Caco-2 (cell line): ENCODE measurements at places on chromosomes 12 and 14. TPM values are rescaled to one million over a fixed set of nuclear protein-coding genes. Genes with fewer than 3 reads are reported as not detected.

DNA sequence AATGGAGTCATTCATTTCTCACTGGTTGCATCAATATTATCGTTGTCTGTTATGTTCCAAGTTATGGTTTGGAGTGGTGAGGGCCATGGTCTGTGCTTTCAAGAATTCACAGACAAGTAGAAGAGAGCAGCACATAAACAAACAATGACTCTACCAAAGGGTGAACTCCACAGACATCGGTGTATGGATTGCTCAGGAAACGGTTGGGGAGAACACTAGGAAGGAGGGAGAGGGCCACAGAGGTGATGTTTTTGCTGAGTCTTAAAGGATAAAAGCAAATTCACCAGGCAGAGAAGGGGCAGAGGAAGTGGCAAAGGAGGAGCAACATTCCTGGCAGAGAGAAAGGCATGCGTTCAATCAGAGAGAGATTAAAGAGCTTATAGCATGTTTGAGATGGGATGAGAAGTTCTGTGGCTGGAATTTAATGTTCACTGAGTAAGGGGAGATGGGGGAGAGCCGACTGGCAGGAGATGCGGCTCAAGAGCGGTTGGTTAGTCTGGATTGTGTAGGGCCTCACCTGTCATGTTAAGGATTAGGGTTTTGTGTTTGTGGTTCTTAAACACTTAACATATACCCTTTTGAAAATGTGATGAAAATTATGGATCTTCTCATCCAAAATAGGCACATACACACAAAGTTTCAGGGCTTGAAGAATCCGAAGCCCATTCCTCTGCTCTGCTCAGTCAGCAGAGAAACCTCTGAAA lies 42.3 kb upstream of the FRMD6 start:
- H3K4me3 ChIP-seq = no peak overlapping the region
- H3K27ac ChIP-seq = peak overlapping the region; percentile 9
- DNase-seq = peak; percentile 11
- H3K4me1 ChIP-seq = peaks cover 13% of the 10 kb centered on the region
- no peaks in the 10 kb centered on the region for H3K36me3 ChIP-seq

PDE3A gene
- total RNA-seq = 0.36 and 0.44 TPM in 2 replicates

LMNTD1 gene
- total RNA-seq = 0.60 TPM in 1 of 2 replicates, not detected in the other

DNA sequence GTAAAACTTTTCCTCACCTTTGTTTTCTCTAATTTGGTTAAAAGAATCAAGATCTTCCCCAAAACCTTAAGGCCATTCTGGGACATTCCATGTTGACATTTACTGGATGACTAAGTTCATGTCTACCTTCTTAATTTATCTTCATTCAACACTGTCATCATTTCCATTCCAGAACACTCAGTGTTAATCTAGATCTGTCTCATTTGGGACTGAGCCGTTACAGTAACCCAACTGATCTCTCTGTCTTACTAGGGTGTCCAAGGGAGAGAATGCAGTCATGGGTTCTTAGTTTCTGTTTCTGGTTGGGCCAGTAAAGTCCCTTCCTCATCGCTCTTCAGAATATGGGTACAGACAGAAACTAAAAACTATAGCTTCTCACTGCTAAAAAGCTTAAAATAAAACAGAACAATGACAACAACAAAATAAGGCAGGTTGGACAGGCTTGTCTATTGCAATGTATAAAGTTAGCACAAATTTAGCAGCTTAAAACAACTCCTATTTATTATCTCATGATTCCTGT lies 144.8 kb downstream of the ASCL1 start:
- H3K36me3 ChIP-seq = no peaks in the 10 kb centered on the region
- H3K27ac ChIP-seq = no peak overlapping the region
- no peaks in the 10 kb centered on the region for H3K4me1 ChIP-seq
- H3K27me3 ChIP-seq = no peaks in the 10 kb centered on the region

GRCh38 chr12:71746974-71747611 lies 7.6 kb upstream of the RAB21 start:
- no peaks in the 10 kb centered on the region for H3K4me1 ChIP-seq
- H3K27ac ChIP-seq = no peak overlapping the region
- no peaks in the 10 kb centered on the region for H3K36me3 ChIP-seq

- H3K4me3 ChIP-seq = no peak overlapping the region
- peak; percentile 19 for DNase-seq
- H3K36me3 ChIP-seq = no peaks in the 10 kb centered on the region
- no peaks in the 10 kb centered on the region for H3K4me1 ChIP-seq
- H3K27ac ChIP-seq = no peak overlapping the region
Measured at GRCh38 chr12:96070670-96071279, 35.4 kb upstream of the LTA4H start.

GRCh38 chr12:98735821-98736220 lies 90.7 kb downstream of the APAF1 start:
- peaks cover 10% of the 10 kb centered on the region for H3K4me1 ChIP-seq
- no peaks in the 10 kb centered on the region for H3K27me3 ChIP-seq
- no peak for DNase-seq
- H3K27ac ChIP-seq = no peak overlapping the region
- no peaks in the 10 kb centered on the region for H3K36me3 ChIP-seq

- no peaks in the 10 kb centered on the region for H3K36me3 ChIP-seq
- H3K4me1 ChIP-seq = peaks cover 3% of the 10 kb centered on the region; the same call in 1 of the 2 replicates
- no peak overlapping the region for H3K27ac ChIP-seq
- no peak overlapping the region for H3K4me3 ChIP-seq
- no peaks in the 10 kb centered on the region for H3K27me3 ChIP-seq
- peak; percentile 75 for DNase-seq
Measured at GRCh38 chr12:49288412-49288853, 6.5 kb upstream of the PRPH start.

DNA sequence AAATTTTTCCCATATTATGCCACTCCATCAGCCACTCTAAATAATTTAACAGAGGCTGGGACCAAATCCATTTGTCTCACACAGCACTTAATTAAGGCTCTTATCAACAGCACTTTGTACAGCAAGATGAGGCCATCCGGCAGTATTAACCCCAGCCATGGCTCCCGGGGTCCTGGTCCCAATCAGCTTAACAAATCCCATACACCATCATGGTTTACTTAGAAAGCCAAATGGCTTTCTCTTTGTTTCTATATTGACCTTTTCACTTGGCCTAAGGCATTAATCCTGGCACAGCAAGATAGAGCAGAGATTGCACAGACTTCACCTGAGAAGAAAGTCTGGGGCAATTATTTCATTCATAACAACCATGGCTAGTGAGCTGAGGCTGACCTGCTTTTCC lies 38.6 kb downstream of the SPTSSA start:
- no peak overlapping the region for H3K27ac ChIP-seq
- H3K4me1 ChIP-seq = peaks cover 14% of the 10 kb centered on the region
- no peak for DNase-seq
- no peaks in the 10 kb centered on the region for H3K36me3 ChIP-seq

DNA sequence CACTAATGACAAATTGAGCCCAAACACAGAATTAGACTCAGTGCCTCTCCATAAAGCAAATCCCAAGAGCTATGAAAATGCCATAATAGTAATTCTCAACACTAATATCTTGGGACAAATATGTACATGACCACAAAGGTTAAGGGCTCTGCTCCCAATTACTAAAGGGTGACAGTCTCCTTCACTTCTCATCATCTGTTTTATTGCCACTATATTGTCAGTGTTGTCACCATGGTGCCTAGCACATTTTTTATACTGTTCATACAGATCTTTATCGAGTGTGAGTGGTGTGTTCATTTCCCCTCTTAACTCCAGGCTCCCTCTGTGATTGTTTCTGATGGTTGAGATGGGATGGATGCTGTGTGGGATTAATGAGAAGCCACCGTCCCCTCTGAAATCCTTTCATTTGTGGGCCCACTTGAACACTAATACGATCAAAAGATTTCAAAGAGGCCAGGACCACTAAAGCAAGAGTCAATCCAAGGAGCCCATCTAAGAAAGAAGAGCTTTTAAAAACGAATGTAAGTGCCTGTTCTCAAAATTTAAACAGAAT lies 277.7 kb downstream of the GXYLT1 start:
- DNase-seq = no peak
- H3K27me3 ChIP-seq = no peaks in the 10 kb centered on the region
- no peaks in the 10 kb centered on the region for H3K36me3 ChIP-seq
- no peak overlapping the region for H3K27ac ChIP-seq
- no peak overlapping the region for H3K4me3 ChIP-seq
- H3K4me1 ChIP-seq = no peaks in the 10 kb centered on the region

- no peaks in the 10 kb centered on the region for H3K36me3 ChIP-seq
- no peaks in the 10 kb centered on the region for H3K4me1 ChIP-seq
- H3K27me3 ChIP-seq = no peaks in the 10 kb centered on the region; the same call in 1 of the 2 replicates
Measured at GRCh38 chr12:130479401-130480125, 141.9 kb downstream of the PIWIL1 start.

DPPA3 gene
- total RNA-seq = 31.8 and 40.0 TPM in 2 replicates
